Hepatocyte (in vitro differentiated cells): ENCODE measurements at places on chromosomes 5 and 9. TPM values are rescaled to one million over a fixed set of nuclear protein-coding genes. Genes with fewer than 3 reads are reported as not detected.

The PLPPR1 gene
- total RNA-seq = 2.1 and 2.6 TPM in 2 replicates

DNA sequence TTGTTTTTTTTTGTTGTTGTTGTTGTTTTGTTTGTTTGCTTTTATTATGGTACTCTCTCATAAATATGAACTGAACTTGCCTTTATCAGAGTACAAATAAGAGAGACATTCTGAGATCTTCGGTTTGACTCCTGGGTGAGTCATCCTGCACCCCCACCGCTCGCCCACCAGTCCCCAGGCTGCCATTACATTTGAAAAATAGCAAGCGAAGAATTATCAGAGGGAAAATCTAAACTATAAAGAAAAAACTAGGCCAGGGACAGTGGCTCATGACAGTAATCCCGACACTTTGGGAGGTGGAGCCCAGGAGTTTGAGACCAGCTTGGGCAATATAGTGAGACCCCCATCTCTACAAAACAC lies 122.1 kb upstream of the MAP3K1 start:
- DNase-seq = no peak

GRCh38 chr5:6576861-6577501 lies 55.9 kb downstream of the NSUN2 start:
- peak; percentile 55 for DNase-seq

GRCh38 chr9:25716220-25716872 lies 38.1 kb upstream of the TUSC1 start:
- peak; percentile 80 for DNase-seq
